Ureter (tissue), 1 donor: ENCODE measurements at places on chromosomes 16 and 17. TPM values are rescaled to one million over a fixed set of nuclear protein-coding genes. Genes with fewer than 3 reads are reported as not detected.

DNA sequence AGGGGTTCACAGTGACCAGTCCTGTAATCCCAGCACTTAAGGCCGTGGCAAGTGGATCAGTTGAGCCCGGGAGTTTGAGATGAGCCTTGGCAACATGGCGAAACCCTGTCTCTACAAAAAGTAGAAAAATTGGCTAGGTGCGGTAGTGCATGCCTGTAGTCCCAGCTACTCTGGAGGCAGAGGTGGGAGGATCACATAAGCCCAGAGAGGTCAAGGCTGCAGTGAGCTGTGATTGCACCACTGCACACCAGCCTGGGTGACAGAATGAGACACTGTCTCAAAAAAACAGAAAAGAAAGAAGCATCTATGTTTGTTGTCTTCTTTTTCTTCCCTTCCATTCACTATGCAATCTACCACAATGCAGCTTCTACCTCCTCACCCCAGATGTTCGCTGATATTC is 151.9 kb upstream of the RBL2 start:
- no peak for DNase-seq

GRCh38 chr17:17264430-17264829 is 16.6 kb downstream of the COPS3 start:
- DNase-seq = no peak

DNA sequence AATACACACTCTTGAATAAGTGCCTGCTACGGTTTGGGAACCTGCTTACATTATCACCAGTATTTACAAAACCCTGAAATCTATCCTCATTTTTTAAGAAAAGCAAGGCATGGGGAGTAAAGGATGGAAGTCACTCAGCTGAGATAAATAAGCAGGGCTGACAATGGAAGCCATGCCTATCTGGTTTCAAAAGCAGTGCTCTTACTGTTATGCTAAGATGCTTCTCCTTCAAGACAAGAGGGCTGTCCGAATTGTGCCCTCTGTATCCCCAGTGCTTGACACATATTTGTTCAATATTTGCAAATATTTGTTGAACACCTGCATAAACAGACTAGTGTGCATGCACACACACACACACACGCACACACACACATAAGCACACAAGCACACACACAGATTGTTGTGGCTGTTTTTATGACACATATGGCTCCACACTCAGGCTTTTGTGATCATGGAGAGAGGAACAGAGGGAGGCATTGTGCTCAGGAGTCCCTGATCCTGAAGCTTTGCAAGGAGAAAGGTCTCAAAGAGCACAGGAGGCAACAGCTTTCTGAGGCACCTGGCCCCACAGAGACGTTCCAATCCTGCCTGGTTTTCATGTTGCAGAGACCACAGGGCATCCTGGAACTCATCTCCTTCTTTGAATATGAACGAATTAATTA is 401.6 kb upstream of the CDH11 start:
- DNase-seq = no peak

DNA sequence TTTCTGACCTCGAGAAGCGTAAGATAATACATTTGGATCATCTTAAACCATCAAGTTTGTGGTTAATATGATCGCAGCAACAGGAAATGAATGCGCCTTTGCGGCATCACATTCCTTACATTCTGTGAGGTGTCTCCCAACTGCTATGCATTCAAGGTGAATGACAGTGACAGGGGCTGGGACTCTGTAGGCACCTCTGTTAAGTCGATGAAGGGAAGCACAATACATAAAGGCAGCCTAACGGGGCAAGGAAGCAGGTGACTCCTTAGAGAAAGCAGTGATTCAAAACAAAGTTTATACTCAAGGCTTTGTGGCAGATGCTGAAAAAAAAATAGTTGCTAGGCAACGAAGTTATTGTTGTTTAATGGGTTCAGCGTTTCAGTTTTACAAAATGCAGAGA is 21.6 kb upstream of the EVPL start:
- DNase-seq = no peak

GRCh38 chr16:79508294-79508693 is 92.2 kb downstream of the MAF start:
- no peak for DNase-seq

DNA sequence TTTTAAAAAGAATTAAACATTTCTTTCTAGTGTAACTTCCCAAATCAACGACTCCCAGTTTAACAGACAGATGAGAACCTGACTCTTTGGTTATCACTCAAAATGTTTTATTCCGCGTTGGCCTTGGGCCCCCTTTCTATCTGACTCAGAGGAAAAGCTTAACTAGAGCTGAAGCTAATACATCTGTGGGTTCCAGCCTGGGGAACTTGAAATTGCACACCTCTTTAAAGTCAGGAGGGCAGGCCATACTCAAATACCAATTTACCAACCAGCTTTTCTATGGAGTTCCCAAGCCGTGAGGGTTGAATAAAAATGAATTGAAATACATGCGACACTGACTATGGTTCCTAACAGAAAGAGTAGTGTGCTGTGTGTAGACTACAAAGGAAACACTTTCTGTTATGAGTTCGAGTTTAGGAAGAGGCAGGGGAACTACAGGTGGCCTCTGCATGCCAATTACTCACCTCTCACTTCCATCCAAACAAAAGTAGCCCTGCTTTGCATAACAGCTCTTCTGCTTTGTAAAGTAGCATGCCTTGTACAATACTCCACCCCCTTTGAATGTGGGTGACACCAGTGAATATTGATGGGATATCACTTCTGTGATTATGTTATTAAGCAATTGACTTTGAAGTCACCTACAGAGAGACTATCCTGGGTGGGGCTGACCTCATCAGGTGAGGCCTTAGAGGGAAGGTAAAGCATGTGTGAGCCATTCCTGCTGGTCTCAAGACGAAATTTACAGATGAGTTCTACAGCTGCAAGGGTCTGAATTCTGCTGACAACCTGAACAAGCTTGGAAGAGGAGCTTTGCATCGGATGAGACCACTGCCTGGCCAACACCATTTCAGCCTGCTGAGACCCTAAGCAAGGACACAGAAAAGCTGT is 92.1 kb downstream of the WDR59 start:
- no peak for DNase-seq

DNA sequence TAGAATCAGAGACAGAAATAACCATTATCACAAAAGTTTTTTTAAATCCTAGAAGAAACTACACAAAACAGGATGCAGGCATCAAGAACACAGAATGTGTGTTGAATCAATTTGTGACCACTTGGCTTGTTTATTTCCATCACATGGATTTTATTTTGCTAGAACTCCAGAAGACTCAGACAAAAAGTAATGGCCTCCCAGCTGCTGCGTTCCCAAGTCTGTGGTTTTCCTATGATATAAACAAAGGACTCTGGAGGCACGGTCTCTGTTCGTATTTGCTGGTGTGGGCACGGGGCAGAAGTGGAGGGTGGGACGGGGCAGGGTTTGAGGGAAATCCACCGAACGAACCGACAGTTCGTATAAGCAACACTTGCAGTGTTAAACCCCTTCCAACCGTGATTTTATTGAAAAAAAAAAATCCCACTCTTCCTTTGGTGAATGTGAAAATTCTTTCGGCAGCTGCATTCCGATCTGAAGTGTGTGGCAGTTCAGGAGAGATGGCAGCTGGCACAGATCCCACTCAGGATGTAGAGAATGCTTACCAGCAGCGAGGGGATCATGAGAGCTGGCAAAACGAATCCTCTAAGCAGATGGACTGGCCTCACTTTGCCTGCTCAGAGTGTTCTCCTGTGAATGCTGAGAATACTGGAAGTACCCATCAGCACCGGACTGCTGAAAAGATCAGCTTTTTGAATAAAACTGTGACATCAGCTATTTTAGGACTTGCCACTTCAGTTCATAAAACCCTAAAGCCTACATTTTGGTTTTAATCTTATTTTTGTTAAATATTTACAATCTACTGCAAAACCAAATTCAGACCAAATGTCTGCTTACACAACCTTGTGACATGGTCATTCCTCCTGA is 165.2 kb downstream of the VPS53 start:
- DNase-seq = no peak

DNA sequence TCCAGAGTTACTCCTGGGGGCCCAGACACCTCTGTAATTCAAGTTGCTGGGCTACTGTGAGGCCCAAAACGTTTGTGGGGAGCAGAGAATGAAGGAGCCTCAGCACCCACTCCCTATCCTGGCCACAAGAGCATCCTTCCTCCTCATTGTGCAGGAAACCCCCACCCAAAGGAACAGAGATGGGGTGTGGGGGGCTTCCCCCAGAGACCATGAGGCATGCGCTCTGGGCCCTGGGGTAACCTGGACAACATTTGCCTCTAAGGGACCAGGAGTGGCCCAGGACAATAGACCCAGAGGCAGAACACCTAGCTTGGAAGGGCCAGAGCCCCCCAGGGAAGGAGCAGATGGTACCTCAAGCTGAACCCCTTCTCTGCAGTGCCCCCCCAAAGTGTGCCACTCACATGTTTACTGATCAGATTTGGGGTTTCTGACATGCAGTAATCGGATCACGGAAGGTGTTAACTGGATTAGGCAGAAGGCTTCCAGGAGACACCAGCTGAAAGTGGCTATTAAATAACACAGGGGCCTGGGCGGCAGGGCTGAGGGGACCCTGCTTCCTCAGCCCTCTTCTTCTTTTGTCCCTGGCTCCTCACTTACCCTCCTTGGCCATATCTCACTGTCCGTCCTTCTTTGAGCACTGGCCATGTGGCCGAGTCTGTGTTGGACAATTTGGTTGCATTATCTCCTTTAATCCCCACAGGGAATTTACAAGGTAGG is 50.8 kb downstream of the SDK2 start:
- DNase-seq = no peak

DNA sequence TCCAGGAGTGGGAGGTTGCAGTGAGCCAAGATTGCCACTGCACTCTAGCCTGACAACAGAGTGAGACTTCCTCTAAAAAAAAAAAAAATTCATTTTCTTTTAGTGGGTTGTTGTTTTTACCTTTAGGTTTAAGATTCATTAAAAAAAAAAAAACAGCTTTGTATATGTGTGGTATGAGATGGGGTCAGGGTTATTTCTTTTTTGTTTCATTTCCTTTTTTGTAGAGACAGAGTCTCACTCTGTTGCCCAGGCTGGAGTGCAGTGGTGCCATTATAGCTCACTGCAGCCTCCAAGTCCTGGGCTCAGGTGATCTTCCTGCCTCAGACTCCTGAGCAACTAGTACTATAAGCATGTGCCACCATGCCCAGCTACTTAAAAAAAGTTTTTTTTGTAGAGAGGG is 47.0 kb downstream of the BCAS3 start:
- DNase-seq = no peak

DNA sequence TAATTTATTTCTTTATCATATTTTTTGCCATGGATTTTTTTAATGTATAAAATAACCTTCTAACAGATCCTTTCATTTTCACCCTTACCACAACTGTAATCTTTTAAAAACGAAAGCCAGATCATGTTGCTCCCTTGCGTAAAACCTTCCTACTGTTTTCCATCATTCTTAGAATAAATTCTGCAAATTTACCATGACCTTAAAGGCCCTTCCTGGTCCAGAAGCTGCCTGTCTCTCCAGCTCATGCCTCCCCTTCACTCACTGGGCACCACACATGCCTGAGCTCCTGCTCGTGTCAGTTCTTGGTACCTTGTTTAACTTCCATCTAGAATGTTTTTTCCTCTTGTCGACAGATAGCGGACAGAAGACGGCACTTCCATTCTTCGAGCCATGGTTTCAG is 245.0 kb upstream of the CDH5 start:
- DNase-seq = no peak

DNA sequence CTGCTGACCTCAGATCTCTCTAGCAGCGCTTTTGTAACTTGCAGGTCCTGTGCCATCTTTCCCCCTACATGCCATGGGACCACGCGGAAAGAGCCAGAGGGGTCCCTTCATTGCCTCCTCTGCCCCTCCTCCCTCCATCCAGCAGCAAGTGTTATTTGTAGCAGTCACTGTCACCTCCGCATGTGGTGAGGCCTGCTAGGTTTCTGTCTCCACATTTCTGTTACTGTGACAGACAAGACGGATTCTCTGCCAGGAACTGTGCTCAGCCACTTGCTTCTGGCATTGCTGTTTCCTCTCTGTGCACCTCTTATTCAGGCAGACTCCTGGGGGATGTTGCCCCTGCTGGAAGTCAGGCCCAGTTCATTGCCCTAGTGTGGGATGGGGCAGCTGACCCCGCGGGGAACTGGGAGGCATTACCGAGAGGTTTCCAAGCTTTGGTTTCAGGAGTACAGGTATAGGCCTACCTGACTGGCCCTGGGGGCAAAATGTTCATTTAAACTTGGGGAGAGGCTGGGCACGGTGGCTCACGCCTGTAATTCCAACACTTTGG is 61.2 kb downstream of the RAB11FIP4 start:
- DNase-seq = no peak

DNA sequence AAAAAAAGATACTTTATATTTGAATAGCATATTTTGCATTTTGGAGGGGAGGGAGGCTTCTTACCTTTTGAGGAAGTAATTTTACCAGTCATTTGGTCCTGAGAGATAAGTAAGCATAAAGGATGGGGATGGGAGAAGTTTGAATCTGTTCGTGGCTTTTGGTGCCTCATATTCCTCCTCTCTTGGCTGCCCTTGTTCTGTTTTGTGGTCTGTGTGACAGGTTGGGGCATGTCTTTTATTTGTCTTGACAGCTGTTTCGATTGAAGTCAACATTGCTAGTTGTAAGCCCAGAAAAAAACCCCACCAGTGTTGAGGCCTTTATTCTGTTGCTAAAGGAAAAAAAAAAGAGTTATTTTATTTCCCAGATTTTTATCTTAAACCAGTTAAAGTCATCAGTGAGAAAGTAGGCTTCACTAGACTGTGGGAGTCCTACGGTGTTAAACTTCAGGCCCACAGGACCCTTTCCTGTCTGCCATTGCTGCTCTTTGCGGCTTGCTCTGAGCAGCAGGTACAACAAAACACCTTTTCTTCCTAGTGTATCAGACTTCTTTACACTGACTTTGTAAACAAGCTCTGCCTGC is 11.4 kb downstream of the SLC7A6 start:
- DNase-seq = no peak

DNA sequence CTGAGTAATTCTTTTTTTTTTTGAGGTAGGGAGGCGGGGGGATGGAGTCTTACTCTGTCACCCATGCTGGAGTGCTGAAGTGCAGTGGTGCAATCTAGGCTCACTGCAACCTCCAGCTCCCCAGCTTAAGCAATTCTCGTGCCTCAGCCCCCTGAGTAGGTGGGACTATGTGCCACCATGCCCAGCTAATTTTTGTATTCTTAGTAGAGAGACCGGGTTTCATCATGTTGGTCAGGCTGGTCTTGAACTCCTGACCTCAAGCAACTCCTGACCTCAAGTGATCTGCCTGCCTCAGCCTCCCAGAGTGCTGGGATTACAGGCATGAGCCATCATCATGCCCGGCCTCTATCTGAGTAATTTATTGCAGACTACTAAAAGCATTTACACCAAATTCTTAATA is 19.4 kb downstream of the KPNB1 start:
- no peak for DNase-seq

- no peak for DNase-seq
Measured at GRCh38 chr17:3448059-3448665, 14.5 kb upstream of the OR1E2 start.

DNA sequence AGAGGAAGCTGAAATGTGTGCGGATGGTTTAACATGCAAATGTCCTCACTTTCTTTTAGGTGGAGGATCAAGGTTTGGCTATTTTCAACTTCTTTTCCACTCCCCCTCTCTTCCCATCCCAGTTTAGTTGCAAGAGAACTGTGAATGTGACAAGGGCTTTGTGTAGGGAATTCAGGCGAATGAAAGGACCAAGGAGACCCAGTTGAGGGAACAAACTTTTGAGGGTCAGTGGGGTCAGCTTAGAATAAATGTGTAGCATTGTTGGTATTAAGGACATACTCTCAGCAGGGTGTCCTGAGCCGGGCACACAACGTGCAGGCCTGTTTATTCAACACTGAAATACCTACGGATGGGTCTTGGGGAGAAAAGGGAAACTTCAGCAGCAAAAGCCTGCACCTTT is 346.0 kb downstream of the PMP22 start:
- DNase-seq = no peak

The ABCA10 gene
- 9.8 TPM for total RNA-seq
